ENCODE measurements at places on chromosomes 1 and 21.
A peak's percentile ranks its signal among the peaks of the same experiment; 100 is the strongest.

- DNase-seq = peak; percentile 29
Observed at GRCh38 chr1:206925106-206925736, 3.5 kb upstream of the FCMR start.

DNA sequence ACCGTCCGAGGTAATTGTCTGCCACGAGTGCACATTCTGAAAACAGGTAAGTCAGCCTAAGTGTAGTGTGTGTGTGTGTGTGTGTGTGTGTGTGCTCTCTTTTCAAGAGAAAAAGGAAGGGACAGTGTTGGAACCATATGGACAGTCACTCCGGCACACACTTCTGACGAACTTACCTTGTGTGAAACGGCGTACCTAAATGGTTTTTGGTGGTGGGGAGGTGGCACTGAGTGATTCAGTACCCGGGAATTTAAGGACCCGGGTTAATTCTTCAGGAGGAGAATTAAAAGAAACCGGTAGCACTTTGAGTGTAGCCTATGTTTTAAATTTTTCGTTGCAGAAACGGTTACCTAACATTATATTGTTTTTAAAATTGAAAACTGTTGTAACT is 286 bp downstream of the ODR4 start:
- no peak for DNase-seq

- no peak for DNase-seq
Observed at GRCh38 chr1:193185901-193186731, at the start of gene B3GALT2. B3GALT2 (minus strand) TSS chr1:193186613; CDS start chr1:193181562, 5,051 bp downstream.

GRCh38 chr1:85975912-85976371 is 180.6 kb downstream of the COL24A1 start:
- peak; percentile 50 for DNase-seq

- DNase-seq = no peak
Observed at GRCh38 chr1:2806591-2806990, 5.1 kb upstream of the TTC34 start.

DNA sequence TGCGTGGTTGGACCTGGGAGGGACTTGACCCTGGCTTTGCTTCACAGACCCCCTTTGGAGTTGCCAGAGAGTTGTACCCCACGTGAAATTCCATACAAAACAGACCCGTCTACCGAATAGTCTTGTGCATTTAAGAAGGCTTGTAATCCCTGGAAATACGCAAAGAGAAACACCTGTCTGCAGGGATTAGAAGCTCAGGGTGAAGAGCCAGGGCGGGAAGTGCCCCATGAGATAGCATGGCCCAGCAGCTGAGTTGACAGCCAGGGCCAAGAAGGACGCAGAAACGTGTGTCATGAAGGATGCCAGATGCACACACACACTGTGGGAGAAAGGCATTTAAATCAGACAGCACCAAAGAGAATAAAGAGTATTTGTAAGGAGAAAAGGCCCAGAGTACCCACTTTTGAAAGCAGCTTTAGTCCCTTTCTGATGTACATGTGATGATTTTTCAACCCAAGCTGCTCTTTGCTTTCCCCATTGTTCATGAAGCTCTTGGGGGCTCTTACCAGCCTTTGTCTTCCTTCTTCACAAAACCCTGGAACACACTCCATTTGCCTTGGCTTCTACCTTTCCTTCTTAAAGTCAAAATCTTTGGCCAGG is 46.6 kb downstream of the PCP4 start:
- no peak for DNase-seq

GRCh38 chr1:178266619-178267066 is 172.7 kb downstream of the RASAL2 start:
- DNase-seq = peak; percentile 63

DNA sequence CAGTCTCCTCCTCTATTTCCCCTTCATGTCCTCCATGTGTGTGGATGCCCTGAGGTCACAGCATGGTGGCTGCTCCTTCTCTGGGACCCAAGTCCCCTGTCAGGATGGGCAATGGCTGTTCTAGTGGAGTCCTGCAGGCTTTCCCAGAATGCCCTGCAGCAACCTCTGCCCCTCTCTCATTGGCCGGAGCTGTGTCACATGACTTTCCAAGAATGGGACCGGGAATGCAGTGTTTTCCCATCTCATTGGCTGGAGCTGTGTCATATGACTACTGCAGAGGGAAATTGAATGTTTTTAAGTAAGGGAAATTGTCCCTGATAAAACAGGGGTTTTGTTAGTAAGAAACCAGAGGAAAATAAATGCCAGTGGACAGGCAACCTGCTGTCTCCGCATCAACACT is 365.9 kb downstream of the PTPRU start:
- no peak for DNase-seq

DNA sequence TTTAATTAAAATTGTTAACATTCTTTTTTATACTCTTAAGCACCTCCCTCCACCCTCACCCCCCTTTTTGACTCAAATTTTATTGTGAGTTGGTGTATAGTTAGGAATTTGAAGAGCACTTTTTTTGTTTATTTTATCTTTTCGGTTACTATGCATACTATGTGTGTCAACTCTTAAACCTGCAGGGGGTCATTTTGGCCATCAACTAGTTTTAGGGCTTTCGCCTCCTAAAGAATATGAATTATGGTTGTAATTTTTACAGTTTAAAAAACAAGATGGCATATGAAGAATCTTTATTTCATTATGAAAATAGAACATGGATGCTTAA is 9.7 kb downstream of the BACH1 start:
- no peak for DNase-seq

DNA sequence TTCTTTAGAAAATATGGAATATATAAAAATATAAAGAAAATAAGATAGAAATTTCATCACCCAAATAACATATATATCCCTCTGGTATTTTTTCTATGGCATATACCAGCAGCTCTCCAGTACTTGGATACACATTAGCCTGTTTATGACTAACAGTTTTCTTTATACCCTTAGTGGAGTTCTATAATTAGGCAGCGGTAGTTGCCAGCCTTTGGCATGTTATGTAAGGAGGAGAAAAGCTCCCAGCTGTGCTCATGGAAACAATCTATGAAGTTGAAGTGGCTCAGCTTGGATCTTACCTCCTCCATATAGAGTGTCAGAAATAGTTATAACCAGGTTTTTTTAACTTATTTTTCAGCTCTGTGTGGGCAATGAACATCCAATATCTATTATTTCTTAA is 1636.8 kb downstream of the AMY1C start:
- DNase-seq = no peak

- DNase-seq = no peak
Observed at GRCh38 chr1:30331415-30332065, 391.8 kb downstream of the MATN1 start.

DNA sequence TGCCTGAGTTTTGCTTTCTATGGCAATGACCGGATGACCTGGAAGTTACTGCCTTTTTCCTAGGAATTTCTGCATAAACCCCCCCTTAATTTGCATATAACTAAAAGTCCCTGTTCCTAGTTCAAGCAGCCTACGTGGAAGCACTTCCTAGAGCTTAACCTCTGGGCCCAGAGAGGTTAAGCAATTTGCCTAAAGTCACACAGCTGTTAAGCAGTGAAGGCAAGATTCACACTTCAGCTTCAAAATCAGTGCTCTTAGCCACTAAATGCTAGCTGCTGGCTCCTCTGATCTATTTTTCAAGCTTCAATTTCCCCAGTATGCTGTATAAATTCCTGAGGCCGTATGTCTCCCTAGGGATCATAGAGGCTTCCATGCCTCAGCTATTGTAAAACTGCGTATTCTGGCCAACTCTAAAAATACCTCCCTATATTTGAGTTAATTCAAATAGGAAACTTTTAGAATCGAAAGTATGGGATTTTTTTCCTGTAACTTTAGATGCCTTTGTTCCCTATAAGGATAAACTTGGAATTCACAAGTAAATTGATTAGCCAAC is 53.1 kb upstream of the CD5L start:
- DNase-seq = no peak

GRCh38 chr1:155186067-155186793 is 12.6 kb downstream of the TRIM46 start:
- no peak for DNase-seq

- no peak for DNase-seq
Observed at GRCh38 chr1:83029050-83029449, 969.9 kb downstream of the TTLL7 start.

GRCh38 chr1:203216274-203217138 is 13.0 kb downstream of the CHIT1 start:
- DNase-seq = peak; percentile 81

DNA sequence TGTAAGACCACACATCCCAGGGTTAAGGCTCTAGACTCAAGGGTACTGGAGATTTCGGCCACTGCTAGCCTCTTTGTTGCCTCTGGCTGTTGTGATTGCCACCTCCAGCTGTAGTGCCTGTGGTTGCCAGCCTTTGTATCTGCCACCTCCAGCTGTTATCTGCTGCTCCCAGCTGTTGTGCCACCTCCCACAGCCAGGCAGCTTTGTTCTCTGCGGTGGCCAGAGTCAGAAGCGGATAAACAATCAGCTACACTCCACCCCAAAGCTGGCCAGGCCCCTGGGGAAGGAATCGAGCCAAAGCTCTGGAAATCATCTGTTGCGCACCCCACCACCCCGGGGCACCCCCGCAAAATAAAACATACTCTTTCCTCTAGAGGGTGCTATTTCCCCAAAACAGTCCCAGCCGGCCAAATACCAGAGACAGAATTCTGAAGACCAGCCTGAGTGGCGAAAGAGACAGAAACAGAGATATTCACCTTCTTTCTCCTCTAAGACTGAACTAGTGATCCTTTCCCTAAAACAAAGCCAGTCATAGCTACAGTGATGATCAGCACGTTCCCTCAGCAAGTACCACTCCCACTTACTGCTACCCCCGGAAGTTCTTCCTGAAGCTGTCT is 14.8 kb upstream of the PIGM start:
- DNase-seq = peak; percentile 81

DNA sequence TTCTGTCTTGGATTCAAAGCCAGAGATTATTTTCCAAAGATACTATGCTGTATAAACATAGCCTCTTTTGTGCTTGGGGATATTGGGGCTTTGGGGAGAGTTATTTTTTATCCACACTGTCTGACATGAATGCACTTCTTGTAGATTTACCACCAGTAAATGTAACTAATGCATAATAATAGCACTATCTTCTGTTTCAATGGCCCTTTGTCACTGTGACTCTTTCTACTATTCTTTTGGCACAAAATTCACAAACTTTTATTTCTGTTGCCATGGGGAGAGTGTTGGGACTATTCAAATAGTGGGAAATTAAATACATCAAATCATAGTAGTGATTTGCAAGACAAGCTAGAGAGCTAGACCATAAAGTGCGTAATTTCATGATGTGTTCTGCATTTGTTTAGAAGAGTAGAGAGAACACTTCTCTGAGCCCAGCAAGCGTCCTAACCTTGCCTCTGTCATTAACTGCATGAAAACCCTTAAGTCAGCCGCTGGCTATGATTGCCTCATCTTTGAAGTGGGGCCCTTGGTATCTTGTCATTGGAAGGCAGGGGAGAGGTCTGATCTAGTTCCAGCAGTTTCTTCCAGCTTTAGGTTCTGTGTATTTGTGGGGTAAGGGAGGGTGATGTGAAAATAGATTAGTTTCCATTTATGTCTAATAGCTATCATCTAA is 154.4 kb downstream of the HHAT start:
- no peak for DNase-seq

DNA sequence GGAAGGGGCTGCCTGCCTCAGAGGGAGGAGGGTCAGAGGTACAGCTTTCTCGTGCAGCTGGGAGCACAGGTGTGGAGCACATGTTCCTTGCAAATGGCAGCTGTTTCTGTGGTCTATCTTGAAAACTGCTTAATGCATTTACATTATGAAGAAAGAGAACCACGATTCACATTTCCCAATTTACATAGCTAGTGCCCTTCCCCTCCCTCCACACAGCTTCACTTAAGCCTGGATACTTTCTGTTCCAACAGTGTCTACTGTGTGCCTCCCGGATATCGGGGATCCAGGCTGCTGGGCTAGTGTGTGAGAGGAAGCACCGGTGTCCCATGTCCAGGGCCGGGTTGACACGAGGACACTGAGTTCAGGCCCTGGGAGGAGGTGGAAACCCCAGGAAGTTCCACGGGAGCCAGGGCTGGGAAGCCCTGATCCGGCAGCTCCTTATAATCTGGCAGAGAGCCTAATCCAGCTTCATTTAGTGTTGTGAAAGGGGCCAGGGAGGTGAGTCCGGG is 31.6 kb downstream of the TMCC2 start:
- no peak for DNase-seq

GRCh38 chr1:171754971-171755370 is 13.1 kb upstream of the VAMP4 start:
- no peak for DNase-seq

DNA sequence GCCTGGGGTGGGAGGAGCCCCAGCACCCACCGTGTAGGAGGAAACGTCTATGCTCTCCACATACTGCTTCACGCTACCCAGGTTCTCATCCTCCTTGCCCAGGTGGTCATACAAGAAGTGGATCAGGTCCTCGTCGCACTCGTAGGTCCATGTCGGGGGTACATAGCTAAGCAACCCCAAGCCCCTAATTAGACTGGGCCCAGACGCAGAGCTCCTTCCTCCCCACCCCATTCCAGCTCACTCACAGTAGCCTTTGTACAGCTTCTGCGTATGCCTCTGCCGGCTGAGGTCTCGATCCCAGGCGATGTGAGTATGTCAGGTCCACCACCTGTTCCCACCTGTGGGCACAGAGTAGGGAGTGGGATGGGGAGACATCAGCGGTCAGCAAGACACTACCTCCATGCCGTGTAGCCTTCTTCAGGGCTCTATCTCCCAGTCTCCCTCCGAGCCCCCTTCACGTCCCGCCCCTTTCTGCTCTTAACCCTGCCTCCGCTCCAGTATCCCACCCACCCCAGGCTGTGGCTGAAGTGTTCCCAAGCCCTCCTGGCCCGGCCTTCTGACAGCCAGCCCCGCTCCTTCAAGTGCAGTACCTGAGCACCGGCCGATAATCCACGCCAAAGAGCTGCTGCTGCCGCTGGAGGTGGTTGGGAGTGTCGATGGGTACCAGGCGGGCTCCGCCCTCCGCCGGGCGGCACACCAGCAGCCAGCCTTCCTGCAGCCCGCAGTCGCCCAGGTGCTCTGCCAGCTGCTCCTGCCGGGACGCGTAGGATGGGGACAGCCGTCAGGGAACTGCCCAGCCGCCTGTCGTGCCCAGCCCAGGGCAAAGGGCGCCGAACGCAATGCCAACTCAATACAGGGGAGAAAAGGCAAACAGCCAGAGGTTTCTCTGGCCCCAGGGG is 919 bp downstream of the HECTD3 start:
- DNase-seq = peak; percentile 62

DNA sequence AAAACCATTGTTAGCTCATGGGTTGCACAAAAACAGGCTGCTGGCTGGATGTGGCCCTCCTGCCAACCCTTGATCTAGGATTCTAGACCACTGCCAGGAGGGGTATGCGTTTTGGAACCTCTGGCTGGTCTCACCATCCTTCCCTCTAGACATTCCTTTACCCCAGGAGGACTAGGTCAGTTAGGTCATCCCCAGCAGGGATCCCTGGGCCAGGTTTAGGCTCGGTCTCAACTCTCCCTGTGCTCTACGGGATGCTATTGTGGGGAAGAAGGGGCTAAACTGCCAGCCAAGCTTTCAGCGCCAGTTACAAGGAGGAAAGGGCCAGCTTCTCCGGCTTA is 22.7 kb downstream of the SLC2A1 start:
- DNase-seq = no peak

GRCh38 chr21:44478801-44479167 is 23.5 kb downstream of the LRRC3 start:
- DNase-seq = no peak

GRCh38 chr1:203103216-203103615 is 17.4 kb upstream of the MYOG start:
- DNase-seq = no peak

GRCh38 chr1:58576727-58577653 is at the start of gene TACSTD2:
TACSTD2 (minus strand) TSS chr1:58577252; CDS start chr1:58577156, 96 bp downstream.
- peak; percentile 70 for DNase-seq

- peak; percentile 9 for DNase-seq
Observed at GRCh38 chr21:16285605-16286126, 555.9 kb downstream of the USP25 start.

Measured in iPS-NIHi11 (cell line).